Liver (tissue), 10 donors: ENCODE measurements at places on chromosomes 13 and 19. TPM values are rescaled to one million over a fixed set of nuclear protein-coding genes. Genes with fewer than 3 reads are reported as not detected.

- no peaks in the 10 kb centered on the region for H3K27me3 ChIP-seq
- no peaks in the 10 kb centered on the region for H3K36me3 ChIP-seq
- no peak for DNase-seq
- no peaks in the 10 kb centered on the region for H3K4me1 ChIP-seq
- no peak overlapping the region for H3K4me3 ChIP-seq
Observed at GRCh38 chr13:41513600-41513999, 56.2 kb downstream of the RGCC start.

- peak overlapping the region; percentile 81 for H3K27ac ChIP-seq
- no peak for DNase-seq
- peaks cover 68% of the 10 kb centered on the region for H3K4me1 ChIP-seq
- no peaks in the 10 kb centered on the region for H3K27me3 ChIP-seq
- H3K36me3 ChIP-seq, result peaks cover 2% of the 10 kb centered on the region
Observed at GRCh38 chr19:29677001-29677817, 11.9 kb downstream of the PLEKHF1 start.

DNA sequence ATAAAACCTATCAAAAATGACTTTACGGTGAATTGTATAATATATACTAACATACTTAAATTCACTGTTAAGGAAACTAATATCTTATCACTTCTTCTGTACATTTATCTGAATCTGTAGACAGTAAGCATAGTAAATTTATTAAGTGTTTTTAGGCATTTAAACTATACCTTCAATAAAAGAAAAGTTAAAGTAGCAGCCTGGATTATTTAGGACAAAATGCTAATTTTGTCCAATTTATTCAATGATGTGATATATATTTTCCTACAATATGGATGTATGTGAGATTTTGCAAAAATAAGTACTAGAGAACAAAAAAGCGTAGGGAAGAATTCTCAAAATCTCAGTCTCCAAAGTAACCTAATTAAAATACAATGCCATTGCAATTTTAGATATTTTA, 299.9 kb downstream of the GPC5 start:
- no peak for DNase-seq
- no peaks in the 10 kb centered on the region for H3K36me3 ChIP-seq
- H3K4me1 ChIP-seq, result no peaks in the 10 kb centered on the region
- H3K27me3 ChIP-seq, result no peaks in the 10 kb centered on the region

Gene CCDC8
- 0.75 TPM for total RNA-seq

DNA sequence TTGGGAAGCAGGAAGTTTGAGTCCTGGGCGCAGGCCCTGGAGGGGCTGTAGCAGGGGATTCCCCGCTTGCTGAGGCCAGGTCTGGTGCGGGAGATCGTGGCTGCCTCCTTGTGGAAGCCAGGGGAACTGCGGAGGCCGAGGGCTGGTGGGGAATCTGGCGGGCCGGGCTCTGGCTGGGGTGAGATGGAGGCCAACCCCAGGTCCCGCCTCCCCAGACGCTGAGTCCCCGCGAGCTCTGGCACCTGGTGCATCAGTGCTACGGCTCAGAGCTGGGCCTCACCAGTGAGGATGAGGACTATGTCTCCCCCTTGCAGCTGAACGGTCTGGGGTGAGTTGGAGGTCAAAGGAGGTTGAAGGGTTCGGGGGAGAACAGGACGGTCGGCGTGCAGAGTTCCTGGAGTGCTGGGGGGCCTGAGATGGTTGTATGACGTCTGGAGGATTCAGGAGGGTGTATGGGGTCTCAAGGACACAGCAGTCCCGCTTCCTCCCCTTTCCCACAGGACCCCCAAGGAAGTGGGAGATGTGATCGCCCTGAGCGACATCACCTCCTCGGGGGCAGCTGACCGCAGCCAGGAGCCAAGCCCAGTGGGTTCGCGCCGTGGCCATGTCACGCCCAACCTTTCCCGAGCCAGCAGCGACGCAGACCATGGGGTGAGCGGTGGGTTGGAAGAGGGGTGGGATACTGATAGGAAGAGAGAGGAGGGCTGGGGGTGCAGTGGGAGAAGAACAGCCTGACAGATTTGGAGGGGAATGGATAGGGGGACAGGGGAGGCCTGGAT, 13.1 kb downstream of the GRAMD1A start:
- H3K4me1 ChIP-seq, result peaks cover 14% of the 10 kb centered on the region
- H3K4me3 ChIP-seq, result no peak overlapping the region
- no peak overlapping the region for H3K27ac ChIP-seq
- no peaks in the 10 kb centered on the region for H3K36me3 ChIP-seq

GRCh38 chr13:81211713-81212112, 870.8 kb upstream of the SPRY2 start:
- no peak for DNase-seq
- no peaks in the 10 kb centered on the region for H3K36me3 ChIP-seq
- no peaks in the 10 kb centered on the region for H3K4me1 ChIP-seq
- H3K27ac ChIP-seq, result no peak overlapping the region
- H3K4me3 ChIP-seq, result no peak overlapping the region
- H3K27me3 ChIP-seq, result no peaks in the 10 kb centered on the region

GRCh38 chr13:100528820-100529219, 59.8 kb downstream of the GGACT start:
- no peak for DNase-seq
- H3K4me3 ChIP-seq, result no peak overlapping the region
- H3K4me1 ChIP-seq, result peaks cover 34% of the 10 kb centered on the region
- peaks cover 14% of the 10 kb centered on the region for H3K36me3 ChIP-seq

DNA sequence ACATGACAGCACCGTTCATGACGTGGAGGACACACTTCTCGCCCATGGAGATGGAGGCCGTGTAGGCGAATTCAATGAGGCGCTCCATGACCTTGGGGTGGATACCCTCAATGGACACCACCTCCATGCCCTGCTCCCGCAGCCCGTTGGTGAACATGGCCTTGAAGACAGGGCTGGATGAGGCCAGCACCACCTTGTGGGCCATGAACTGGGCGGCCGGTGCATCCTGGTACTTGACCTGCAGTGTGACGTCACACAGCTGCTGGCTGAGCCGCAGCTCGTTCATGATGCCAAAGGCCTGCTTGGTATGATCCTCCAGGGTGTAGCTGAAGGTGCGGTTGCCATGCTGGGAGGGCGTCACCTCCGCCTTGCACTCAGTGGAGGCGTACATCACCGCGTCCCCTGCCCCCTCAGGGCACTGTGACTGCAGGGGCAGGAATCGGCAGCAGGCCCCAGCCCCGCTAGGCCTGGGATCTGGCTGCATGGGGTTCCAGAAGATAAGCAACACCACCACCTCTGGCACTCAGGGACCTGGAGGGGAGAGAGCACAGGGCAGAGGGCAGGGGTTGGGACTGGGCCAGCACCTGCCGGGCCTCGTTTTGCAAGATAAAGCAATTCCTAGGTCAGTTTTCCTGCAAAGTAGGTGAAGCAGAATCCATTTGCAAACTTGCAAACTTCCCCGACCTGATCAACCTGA, 3.5 kb downstream of the KEAP1 start:
- DNase-seq, result no peak
- H3K27ac ChIP-seq, result peak overlapping the region; percentile 81
- no peaks in the 10 kb centered on the region for H3K36me3 ChIP-seq
- peaks cover 39% of the 10 kb centered on the region for H3K4me1 ChIP-seq
- no peak overlapping the region for H3K4me3 ChIP-seq

GRCh38 chr19:7706955-7707456, 5.1 kb upstream of the FCER2 start:
- no peak overlapping the region for H3K4me3 ChIP-seq
- peak overlapping the region; percentile 58 for H3K27ac ChIP-seq
- H3K27me3 ChIP-seq, result no peaks in the 10 kb centered on the region
- no peak for DNase-seq
- H3K4me1 ChIP-seq, result no peaks in the 10 kb centered on the region

GRCh38 chr13:28324181-28324789, 170.6 kb downstream of the FLT1 start:
- no peaks in the 10 kb centered on the region for H3K27me3 ChIP-seq
- peak; percentile 56 for DNase-seq
- no peaks in the 10 kb centered on the region for H3K36me3 ChIP-seq
- H3K4me1 ChIP-seq, result no peaks in the 10 kb centered on the region

DNA sequence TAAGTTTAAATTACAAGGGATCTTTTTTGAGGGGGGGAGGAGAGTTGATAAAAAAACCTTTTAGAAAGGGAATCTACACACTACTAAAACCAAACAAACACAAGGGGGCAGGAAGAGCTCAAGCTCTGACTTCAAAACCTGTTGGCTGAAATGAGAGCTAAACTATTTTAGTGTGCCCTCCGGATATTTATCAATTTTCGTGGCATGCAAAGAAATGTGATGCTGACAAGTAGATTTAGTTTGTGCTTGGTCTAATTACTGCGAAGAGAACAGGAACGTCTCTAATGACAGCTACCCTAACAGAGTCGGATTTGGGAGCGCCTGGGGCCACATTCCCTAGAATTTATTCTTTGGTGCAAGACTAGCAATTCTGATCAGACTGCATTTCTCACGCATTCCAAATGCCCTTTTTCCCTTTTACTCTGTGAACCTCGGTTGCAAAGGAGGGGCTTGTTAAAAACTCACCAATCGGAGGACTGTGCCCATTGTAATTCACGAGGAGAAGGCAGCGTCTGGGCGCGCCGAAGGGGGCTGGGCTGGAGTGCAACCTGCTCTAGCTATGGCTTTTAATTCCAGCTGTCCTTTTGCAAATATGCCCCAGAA, 802 bp upstream of the FREM2 start:
- H3K27me3 ChIP-seq, result no peaks in the 10 kb centered on the region
- no peak overlapping the region for H3K27ac ChIP-seq
- DNase-seq, result no peak
- H3K4me1 ChIP-seq, result peaks cover 29% of the 10 kb centered on the region

- no peaks in the 10 kb centered on the region for H3K4me1 ChIP-seq
- H3K27ac ChIP-seq, result no peak overlapping the region
Observed at GRCh38 chr13:78121459-78122348, 203.1 kb upstream of the EDNRB start.

DNA sequence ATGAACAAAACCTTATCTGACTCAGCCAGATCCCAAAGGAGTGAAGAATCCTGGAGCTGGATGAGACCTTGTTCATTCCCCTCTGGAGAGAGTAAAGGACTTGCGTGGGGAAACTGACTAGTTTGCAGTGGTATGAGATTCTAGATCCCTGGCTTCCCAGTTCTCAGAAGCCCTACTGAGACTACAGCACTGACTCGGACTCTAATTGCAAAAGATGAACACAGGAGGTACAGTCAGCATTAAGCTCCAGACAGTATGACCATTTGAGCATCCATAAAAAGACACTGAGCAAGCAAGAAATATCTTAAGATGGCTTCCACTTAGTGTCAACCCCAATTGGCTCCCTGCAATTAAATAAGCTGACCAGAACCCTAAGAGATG, 6.8 kb downstream of the ZC3H4 start:
- no peaks in the 10 kb centered on the region for H3K27me3 ChIP-seq
- H3K4me3 ChIP-seq, result no peak overlapping the region
- DNase-seq, result no peak
- H3K4me1 ChIP-seq, result peaks cover 39% of the 10 kb centered on the region
- peak overlapping the region; percentile 26 for H3K27ac ChIP-seq

DNA sequence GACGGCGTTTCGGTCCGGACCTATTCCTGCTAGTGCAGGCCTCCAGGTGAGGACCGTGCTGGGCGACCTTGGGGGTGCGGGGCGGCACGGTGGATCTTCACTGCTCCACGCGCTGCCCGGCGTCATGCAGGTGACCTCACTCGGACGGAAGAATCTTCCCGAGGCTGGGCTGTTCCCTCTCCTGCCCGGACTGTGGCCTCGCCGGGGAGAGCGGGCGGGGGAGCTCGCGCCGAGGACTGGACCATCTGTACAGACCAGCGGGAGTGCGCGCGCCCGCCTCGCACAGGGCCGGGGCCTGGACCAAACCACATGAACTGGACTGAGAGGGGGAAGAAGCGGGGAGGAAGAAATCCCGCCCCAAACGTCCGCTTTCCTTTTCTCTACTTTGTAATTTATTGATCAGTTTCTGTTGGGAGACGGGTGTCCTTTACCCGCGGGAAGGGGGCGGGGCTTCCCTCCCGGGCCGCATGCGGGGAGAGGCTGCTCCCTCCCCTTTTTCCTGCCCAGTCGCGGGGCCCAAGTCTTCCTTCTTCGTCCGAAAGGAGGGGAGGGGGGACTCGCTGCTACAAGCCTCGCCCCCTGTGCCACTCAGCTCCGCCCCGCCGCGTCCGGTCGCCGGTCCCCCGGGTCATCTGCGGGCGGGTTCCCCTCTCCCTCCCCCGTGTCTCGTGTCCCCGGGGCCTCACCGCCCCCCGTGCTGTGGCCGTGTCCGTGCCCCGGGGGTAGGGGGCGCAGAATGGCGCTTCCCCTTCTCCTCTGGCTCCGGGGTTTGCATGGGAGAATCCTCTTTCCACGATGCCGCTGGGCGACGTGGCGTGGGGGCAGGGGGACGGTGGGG, 4.9 kb downstream of the HRC start:
- H3K4me3 ChIP-seq, result peak overlapping the region; percentile 92
- peaks cover 29% of the 10 kb centered on the region for H3K4me1 ChIP-seq
- no peaks in the 10 kb centered on the region for H3K36me3 ChIP-seq
- peak overlapping the region; percentile 80 for H3K27ac ChIP-seq

DNA sequence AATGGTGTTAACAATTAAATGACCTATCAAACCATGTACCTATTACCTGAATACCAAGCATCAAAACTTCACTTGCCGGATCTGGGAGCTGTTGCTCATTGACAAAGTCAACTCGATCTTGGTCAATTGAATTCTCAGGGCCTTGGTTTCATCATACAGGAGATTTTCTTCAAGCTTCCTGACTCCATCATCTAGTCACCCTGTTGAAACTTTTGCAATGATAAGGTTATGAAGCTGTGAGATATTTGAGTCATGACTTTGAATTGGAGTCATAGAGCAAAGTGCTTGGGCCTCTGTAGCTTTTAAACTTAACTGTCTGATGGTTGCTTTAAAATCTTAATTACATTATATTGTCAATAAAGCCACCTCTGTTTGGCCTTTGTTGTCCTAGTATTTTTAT, 260.9 kb downstream of the COG6 start:
- no peaks in the 10 kb centered on the region for H3K27me3 ChIP-seq
- H3K4me1 ChIP-seq, result no peaks in the 10 kb centered on the region
- DNase-seq, result no peak
- H3K4me3 ChIP-seq, result no peak overlapping the region

GRCh38 chr13:28659621-28659970, 666 bp downstream of the POMP start:
- DNase-seq, result no peak
- peak overlapping the region; percentile 85 for H3K27ac ChIP-seq
- no peaks in the 10 kb centered on the region for H3K27me3 ChIP-seq
- H3K4me1 ChIP-seq, result peaks cover 25% of the 10 kb centered on the region
- H3K36me3 ChIP-seq, result peaks cover 18% of the 10 kb centered on the region

- no peaks in the 10 kb centered on the region for H3K36me3 ChIP-seq
- no peaks in the 10 kb centered on the region for H3K27me3 ChIP-seq
- H3K4me1 ChIP-seq, result peaks cover 25% of the 10 kb centered on the region
- DNase-seq, result peak; percentile 80
- H3K4me3 ChIP-seq, result no peak overlapping the region
Observed at GRCh38 chr13:44382635-44383145, 9.1 kb downstream of the SERP2 start.

Gene DNAAF3
- total RNA-seq, result 0.23 TPM

- H3K27me3 ChIP-seq, result no peaks in the 10 kb centered on the region
- H3K4me1 ChIP-seq, result no peaks in the 10 kb centered on the region
- H3K4me3 ChIP-seq, result no peak overlapping the region
- no peak for DNase-seq
Observed at GRCh38 chr13:109485136-109485794, 301.1 kb downstream of the IRS2 start.
